ENCODE measurements at places on chromosomes 2 and 18.

- no peaks in the 10 kb centered on the region for H3K27me3 ChIP-seq
- peak overlapping the region; percentile 28 for H3K27ac ChIP-seq
- H3K36me3 ChIP-seq: no peaks in the 10 kb centered on the region
Measured at GRCh38 chr18:61398961-61399705, 65.9 kb downstream of the CDH20 start.

DNA sequence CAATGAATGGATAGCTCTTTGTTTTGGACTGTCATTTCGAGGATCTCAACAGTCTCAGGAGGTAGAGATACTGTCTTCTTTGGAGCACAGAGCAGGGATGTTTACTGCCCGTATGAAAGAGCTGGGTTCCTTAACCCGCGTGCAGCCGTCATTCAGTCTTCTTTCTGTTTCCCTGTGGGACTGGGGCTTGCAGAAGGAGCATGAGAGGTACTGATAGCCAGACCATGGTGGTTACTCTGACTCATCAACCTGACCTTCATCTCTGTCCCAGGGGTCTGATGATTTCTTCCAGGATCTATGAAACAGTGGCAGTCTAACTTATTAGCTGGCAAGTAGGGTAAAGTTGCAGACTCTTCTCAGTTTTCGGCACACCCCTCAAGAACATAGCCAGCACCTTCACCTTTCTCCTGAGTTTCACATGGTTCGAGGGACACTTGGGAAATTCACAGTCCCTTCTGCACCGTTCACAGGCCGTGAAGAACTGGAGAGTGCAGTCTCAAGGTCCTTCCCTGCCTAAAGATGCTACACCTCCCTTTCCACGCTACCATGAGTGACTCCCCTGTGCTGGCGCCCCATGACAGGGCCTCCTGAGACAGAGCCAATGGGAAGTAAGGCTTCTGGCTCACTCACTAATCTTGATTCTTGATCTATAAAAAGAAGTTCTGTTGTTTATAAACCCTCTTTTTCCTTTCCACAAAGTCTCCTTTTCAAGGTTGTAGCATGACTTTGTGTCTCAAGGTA is 226.2 kb downstream of the MC4R start:
- no peaks in the 10 kb centered on the region for H3K36me3 ChIP-seq
- no peak for DNase-seq
- H3K4me1 ChIP-seq: peaks cover 3% of the 10 kb centered on the region
- no peak overlapping the region for H3K27ac ChIP-seq

DNA sequence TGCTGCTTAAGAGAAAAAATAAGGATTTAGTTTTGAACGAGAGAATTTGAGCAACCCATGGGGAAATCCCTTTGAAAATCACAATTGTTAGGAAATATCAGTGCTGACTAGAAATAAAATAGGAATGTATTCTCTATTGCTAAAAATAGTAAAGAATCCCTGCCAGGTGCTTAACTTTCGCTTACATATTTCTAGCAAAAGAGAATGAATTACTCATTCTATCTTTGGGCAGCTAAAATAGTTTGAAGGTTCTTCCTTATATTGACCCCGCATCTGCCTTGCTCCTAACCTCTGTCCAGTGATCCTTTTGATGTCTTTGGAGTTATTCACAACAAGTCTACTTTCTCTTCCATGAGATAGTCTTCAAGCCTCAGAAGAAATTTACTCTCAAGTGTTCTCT is 103.8 kb downstream of the PLCL1 start:
- no peaks in the 10 kb centered on the region for H3K4me1 ChIP-seq
- H3K36me3 ChIP-seq: no peaks in the 10 kb centered on the region
- no peak for DNase-seq
- H3K27ac ChIP-seq: no peak overlapping the region
- H3K4me3 ChIP-seq: no peak overlapping the region
- peaks cover 20% of the 10 kb centered on the region for H3K27me3 ChIP-seq

DNA sequence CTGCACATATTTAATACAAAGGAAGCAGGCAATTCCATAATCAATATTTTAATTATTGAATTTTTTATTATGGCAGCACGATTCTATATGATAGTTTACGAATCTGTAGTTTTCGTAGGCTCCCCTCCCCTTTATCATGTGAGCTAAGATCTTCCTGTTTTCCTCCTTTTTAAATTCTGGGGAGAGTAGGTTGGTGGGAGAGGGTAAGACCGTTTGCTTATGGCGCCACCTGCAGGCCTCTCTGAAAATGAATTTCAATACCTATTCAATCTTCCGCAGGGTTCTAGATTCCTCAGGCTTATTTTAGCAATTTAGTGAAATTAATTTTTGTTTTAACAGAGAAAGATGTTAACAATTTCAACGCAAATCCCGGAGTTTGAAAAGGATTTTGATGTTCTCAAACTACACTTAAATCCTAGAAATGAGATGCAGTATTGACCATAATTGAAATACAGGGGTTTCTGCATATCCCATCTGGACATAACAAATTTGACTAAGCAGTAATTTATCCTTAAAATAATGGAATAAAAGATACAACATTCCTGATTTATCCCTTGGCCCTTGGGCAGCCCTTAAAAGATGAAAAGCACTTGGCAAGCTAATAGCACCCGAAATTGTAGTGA is 12.8 kb upstream of the GBX2 start:
- H3K4me3 ChIP-seq: peak overlapping the region; percentile 11
- peaks cover 23% of the 10 kb centered on the region for H3K4me1 ChIP-seq
- no peaks in the 10 kb centered on the region for H3K36me3 ChIP-seq

- H3K27me3 ChIP-seq: peaks cover under 1% of the 10 kb centered on the region
- no peak for DNase-seq
- no peaks in the 10 kb centered on the region for H3K36me3 ChIP-seq
- H3K4me3 ChIP-seq: no peak overlapping the region
- H3K27ac ChIP-seq: peak overlapping the region; percentile 32
Measured at GRCh38 chr2:41954304-41955291, 93.2 kb upstream of the PKDCC start.

- H3K4me1 ChIP-seq: peaks cover 54% of the 10 kb centered on the region
- no peaks in the 10 kb centered on the region for H3K36me3 ChIP-seq
- no peak for DNase-seq
- H3K27ac ChIP-seq: no peak overlapping the region
Measured at GRCh38 chr2:99886418-99886817, 256.0 kb downstream of the AFF3 start.

- peaks cover 77% of the 10 kb centered on the region for H3K4me1 ChIP-seq
- H3K27ac ChIP-seq: peak overlapping the region; percentile 99
- no peak for DNase-seq
- H3K27me3 ChIP-seq: no peaks in the 10 kb centered on the region
- H3K4me3 ChIP-seq: peak overlapping the region; percentile 28
Measured at GRCh38 chr2:42924418-42924886, 132.1 kb upstream of the HAAO start.

GRCh38 chr18:11752116-11752911 is 63.2 kb downstream of the GNAL start:
- DNase-seq: peak; percentile 43
- no peaks in the 10 kb centered on the region for H3K36me3 ChIP-seq
- peaks cover 8% of the 10 kb centered on the region for H3K4me1 ChIP-seq
- H3K27ac ChIP-seq: peak overlapping the region; percentile 65

DNA sequence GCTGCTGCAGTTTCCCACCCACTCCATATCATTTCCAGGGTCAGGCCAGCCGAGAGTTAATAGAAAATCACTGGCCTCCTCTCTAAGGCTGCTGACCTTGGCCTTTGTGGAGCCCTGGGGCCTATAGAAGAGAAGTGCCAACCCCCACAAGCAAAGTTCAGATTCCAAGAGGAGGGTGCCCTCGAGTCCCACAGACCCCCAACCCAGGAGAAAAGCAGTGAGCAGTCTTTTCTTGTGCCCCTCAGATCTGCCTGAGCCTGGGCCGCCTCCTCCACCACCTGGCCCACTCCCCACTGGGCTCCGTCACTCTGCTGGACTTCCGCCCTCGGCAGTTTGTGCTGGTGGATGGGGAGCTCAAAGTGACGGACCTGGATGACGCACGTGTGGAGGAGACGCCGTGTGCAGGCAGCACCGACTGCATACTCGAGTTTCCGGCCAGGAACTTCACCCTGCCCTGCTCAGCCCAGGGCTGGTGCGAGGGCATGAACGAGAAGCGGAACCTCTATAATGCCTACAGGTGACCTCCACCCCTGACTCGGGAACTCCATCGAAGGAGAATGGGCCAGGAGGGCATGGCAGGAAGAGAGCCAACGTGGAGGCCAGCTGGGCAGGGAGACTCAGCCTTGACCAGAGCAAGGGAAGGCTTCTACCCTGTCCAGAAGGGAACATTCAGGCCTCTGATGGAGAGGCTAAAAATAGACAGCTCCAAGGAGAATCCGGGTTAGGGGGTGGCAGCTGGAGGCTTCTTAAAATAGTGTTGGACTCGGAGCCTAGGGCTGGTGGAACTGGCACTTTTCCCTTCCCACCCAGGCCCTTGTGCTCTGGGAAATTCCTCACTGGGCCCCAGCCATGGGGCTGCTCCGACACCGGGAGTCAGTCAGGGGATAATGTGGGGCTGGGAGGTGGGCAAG is 6.2 kb downstream of the PKDCC start:
- no peak overlapping the region for H3K4me3 ChIP-seq
- peaks cover 57% of the 10 kb centered on the region for H3K4me1 ChIP-seq
- peak overlapping the region; percentile 63 for H3K27ac ChIP-seq
- no peak for DNase-seq
- peaks cover 10% of the 10 kb centered on the region for H3K36me3 ChIP-seq

DNA sequence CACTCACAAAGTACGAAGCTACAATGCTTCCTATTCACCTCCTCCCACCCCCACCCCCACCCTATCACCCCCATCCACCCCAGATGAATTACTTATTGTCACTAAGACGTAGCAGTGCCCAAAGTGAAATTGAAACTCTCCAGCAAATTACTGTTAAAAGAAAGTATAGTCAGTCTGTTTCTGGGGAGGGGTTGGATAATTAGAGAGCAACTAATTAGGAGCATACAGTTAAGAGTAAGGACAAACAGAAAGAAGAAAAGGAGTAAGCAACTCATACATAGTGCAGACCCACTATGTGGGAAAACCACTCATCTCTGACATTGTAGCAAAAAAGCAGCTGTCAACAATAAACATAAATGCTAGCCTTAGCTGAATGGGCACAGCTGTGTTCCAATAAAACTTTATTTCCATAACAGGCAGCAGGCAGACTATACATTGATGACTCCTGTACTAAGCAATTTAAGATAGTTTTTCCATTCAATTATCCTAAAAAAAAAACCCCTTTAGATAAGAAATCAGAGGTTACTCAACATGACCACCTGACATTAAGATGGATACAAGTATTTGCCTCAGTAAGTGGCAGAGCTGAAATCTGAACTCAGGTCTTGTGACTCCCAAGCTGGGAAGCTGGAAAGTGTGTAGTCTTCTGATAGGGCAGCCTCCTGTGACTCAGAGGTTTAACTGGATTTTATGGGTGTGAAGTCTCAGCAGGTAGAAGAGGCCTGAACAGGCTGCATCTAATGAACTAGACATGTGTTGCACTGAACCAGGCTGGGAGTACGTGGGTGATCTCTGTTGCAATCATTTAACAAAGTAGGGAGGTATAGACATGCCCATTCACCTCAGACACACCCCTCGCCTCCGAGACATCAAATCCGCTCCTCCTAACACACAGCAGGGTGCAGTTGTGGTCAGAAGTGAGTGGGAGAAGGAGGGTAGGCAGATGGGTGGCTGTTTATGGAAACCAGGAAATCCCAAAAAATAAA is 171.8 kb upstream of the KLF7 start:
- H3K4me1 ChIP-seq: peaks cover 15% of the 10 kb centered on the region
- H3K36me3 ChIP-seq: no peaks in the 10 kb centered on the region
- H3K4me3 ChIP-seq: no peak overlapping the region
- no peak overlapping the region for H3K27ac ChIP-seq

DNA sequence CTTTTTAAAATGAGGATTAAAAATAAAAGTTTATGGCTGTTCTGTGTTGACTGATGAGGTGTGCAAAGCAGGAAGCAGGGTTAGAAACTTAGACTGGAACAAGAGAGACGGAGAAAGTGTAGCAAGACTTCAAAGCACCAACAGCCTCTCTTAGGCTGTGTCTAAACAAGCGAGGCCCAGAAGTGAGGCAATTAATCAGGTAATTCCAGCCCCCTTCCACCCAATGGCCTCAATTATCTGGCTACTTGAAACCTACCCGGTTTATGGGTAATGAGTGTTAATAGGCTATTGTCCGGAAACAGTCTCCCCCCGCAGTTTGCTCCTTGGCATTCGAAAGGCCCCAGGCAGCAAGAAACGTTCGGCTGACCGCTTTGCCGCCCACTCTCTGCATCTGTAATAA is 171.7 kb upstream of the MYCN start:
- DNase-seq: no peak
- no peaks in the 10 kb centered on the region for H3K36me3 ChIP-seq
- H3K4me1 ChIP-seq: peaks cover 32% of the 10 kb centered on the region
- no peaks in the 10 kb centered on the region for H3K27me3 ChIP-seq
- H3K27ac ChIP-seq: peak overlapping the region; percentile 62

- DNase-seq: no peak
- H3K36me3 ChIP-seq: no peaks in the 10 kb centered on the region
- peaks cover 35% of the 10 kb centered on the region for H3K27me3 ChIP-seq
- H3K4me1 ChIP-seq: peaks cover 15% of the 10 kb centered on the region
- peak overlapping the region; percentile 73 for H3K4me3 ChIP-seq
Measured at GRCh38 chr2:197311421-197312033, 947 bp upstream of the ANKRD44 start.

GRCh38 chr2:73070643-73071359 is 711 bp downstream of the SFXN5 start:
- DNase-seq: peak; percentile 59
- H3K36me3 ChIP-seq: peaks cover 3% of the 10 kb centered on the region
- peaks cover 29% of the 10 kb centered on the region for H3K4me1 ChIP-seq
- peak overlapping the region; percentile 91 for H3K4me3 ChIP-seq
- no peaks in the 10 kb centered on the region for H3K27me3 ChIP-seq

DNA sequence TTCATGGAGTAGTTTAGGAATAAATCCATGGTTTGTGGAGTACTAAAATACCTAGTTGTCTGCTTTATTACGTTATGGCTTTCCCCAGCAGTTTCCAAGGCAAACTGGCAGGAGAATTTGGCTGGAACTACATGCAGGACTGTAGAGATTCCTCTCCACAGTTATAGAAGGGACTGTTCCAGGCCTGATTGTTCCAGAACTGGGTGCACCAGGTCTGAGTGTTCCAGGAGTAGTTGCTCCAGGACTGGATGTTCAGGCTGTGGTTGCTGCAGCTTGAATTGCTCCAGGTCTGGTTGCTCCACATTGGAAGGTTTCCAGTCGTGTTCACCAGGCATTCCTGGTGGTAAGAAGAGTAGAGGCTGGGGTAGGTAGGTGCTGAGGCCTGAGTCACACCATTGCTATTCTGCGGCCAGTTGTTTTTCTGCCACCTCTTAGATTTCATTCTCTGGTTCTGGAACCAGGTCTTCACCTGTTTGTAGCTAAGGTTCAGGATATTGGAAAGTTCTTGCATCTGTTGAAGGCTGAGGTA is 28.1 kb downstream of the SGPP2 start:
- H3K4me1 ChIP-seq: peaks cover 9% of the 10 kb centered on the region
- no peak overlapping the region for H3K27ac ChIP-seq
- no peak overlapping the region for H3K4me3 ChIP-seq

GRCh38 chr2:28620801-28621171 is 124.9 kb downstream of the PLB1 start:
- H3K27me3 ChIP-seq: no peaks in the 10 kb centered on the region
- H3K27ac ChIP-seq: peak overlapping the region; percentile 88
- H3K4me3 ChIP-seq: no peak overlapping the region
- H3K36me3 ChIP-seq: no peaks in the 10 kb centered on the region
- DNase-seq: no peak

- DNase-seq: no peak
- H3K4me1 ChIP-seq: no peaks in the 10 kb centered on the region
- H3K27me3 ChIP-seq: no peaks in the 10 kb centered on the region
- no peak overlapping the region for H3K27ac ChIP-seq
Measured at GRCh38 chr2:117953231-117953630, 60.6 kb downstream of the CCDC93 start.

GRCh38 chr2:188122985-188123384 is 168.7 kb upstream of the GULP1 start:
- H3K4me1 ChIP-seq: peaks cover 19% of the 10 kb centered on the region
- DNase-seq: no peak
- H3K27me3 ChIP-seq: no peaks in the 10 kb centered on the region
- H3K36me3 ChIP-seq: no peaks in the 10 kb centered on the region
- H3K4me3 ChIP-seq: no peak overlapping the region
- no peak overlapping the region for H3K27ac ChIP-seq

All from mesothelial cell of epicardium (in vitro differentiated cells).